CD4-positive, alpha-beta T cell treated with Interleukin-10 for 1 hour (primary cell): ENCODE measurements at places on chromosomes 7 and 10.
A peak's percentile ranks its signal among the peaks of the same experiment; 100 is the strongest.

DNA sequence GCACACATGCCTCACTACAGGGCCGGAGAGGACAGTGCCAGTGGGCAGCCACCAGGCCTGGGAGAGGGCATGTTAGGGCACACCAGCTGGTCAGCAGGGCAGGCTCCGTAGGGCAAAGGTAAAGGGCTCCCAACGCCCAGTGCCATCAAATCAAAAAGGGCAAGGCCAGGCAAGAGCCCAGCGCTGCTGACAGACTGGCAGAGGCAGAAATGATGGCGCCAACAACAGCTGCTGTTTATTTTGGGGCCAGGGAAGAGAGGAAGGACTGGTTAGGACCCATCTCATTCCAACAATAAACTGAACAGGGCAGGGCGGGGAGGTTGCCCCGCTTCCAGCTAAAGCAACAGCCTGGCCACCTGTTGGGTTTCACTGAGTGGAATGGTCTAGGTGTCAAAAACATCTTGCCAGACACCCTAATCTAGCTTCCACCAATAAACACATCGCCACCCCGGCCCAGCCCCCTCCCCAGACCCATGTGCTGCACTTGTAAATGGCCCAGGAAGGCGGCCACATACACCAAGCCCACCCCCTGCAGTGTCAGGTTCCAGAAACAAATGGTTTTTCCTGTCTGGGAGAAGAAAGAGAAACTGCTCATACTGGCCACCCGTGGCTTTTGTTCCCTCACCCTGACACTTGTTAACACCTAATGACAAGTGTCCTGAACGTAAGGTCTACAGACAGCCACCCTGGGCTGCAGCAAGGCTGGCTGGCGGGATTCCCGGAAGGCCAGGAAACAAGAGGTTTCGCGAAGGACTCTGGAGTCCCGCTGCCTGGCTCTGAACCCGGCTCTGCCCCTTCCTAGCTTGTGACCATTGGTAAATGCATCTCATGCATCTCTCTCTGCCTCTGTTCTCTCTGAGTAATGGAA lies 15.3 kb downstream of the SH3PXD2A start:
- DNase-seq, result no peak

DNA sequence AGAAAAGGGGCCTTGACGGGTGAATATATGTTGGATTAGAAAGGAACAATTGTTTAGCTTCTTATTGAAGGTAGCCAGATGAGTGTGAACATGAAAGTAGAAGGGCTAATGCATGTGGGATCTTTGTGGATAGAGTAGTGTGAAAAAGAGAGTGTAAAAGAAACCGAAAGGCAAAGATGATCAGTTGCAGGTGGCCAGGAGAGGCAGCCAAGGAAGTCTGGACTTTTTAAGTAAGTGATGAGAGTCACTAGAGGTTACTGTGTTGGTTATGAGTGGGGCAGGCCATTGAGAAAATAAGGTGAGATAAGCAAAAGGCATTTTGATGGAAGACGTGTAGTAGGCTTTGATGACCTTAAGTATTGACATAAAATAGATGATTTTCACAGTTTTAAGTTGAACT lies 64.7 kb upstream of the ETV1 start:
- no peak for DNase-seq

GRCh38 chr7:111408724-111409123 lies 153.6 kb downstream of the IMMP2L start:
- DNase-seq, result no peak

DNA sequence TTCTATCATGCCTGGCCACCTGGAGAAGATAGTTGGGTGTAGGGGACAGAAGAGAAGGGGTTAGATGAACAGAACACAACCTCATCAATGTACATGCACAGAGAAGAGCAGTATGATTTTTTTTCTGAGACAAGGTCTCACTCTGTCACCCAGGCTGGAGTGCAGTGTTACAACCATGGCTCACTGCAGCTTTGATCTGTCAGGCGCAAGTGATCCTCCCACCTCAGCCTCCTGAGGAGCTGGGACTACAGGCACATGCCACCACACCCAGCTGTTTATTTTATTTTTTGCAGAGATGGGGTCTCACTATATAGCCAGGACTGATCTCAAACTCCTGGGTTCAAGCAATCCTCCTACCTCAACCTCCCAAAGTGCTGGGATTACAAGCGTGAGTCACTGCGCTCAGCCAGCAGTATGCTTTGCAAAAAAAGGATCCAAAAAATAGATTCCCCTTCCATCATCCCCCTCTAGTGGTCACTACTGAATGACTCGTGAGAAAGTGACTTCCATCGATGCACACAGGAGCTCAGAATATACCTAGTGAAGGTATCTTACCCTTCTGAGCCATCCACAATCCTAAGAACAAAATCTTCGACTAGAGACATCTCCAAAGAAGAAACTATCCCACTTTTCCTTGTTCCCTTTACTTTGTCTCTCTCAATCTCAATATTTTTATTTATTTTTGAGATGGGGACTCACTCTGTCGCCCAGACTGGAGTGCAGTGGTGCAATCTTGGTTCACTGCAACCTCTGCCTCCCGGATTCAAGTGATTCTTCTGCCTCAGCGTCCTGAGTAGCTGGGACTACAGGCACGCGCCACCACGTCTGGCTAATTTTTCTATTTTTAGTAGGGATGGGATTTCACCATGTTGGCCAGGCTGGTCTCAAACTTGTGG lies 21.0 kb downstream of the ZCWPW1 start:
- peak; percentile 78 for DNase-seq

GRCh38 chr10:112307358-112308124 lies 24.3 kb downstream of the TECTB start:
- DNase-seq, result peak; percentile 33

GRCh38 chr7:101169110-101169837 lies 3.9 kb upstream of the VGF start:
- DNase-seq, result no peak

- DNase-seq, result no peak
These were observed 71.5 kb downstream of the CARD11 start for GRCh38 chr7:2971914-2972834.
